ENCODE measurements at places on chromosomes 13 and 19. TPM values are rescaled to one million over a fixed set of nuclear protein-coding genes. Genes with fewer than 3 reads are reported as not detected.

The PEAK3 gene
- total RNA-seq: 0.10 TPM

The PBX4 gene
- total RNA-seq: 9.6 TPM

The IFNL3 gene
- not detected for total RNA-seq

The C19orf81 gene
- not detected for total RNA-seq

The AXL gene
- total RNA-seq: 0.26 TPM

The TNFSF11 gene
- 14.7 TPM for total RNA-seq
